ENCODE measurements at places on chromosomes 11 and 22. TPM values are rescaled to one million over a fixed set of nuclear protein-coding genes. Genes with fewer than 3 reads are reported as not detected.

The EFCAB6 gene
- total RNA-seq = not detected

The PEX26 gene
- total RNA-seq = 37.3 TPM

The OR5A1 gene
- total RNA-seq = not detected

The APOBEC3H gene
- total RNA-seq = 1.4 TPM

The OR5B21 gene
- total RNA-seq = 0.32 TPM

The CCDC34 gene
- 1.8 TPM for total RNA-seq

The KCNQ1OT1 gene
- 0.20 TPM for total RNA-seq

The CDC42EP2 gene
- total RNA-seq = not detected

The RIC3 gene
- total RNA-seq = 52.9 TPM

The SCGB1A1 gene
- total RNA-seq = not detected

The SLCO2B1 gene
- total RNA-seq = not detected

DNA sequence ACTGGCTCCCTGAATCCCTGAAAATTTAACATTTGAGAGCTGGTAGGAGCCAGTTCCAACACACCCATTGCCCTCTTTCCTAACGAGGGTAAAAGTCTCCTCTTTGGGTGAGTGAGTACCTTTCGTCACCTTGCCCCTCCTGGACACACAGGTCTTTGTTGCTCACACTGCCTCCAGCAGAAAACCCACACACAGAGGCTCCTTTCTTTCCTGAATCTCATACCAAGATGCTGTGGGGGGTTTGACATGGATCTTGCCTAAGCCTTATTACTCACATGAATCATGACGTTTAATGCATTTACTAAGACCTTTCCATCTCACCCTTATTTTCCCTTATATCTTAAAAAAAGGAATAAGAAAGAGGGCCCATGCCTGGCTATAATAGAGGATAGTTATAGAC, 53.0 kb downstream of the PARVA start:
- no peak for DNase-seq

DNA sequence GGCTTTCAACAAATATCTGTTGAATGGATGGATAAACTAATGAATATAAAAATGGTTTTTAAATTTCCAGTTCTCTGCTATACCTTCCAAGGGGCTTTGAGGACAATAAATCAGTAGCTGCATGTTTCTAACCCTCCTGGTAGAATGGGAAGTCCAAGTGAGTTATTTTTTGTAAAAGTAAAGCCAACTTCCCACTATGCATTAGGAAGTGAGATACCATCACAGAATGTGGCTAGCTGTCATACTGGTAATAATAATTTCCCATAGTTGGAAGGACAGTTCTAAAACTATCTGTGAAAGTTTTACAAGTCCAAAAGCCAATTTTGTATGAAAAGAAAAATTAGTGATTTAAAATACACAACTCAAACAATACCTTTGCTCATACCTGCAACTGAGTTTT, 50.0 kb downstream of the TMEM123 start:
- DNase-seq = no peak

- DNase-seq = no peak
Observed at GRCh38 chr22:47331750-47332149, 569.3 kb downstream of the TBC1D22A start.

- DNase-seq = peak; percentile 71
Observed at GRCh38 chr11:6419009-6419631, at the start of gene APBB1. TSS of gene APBB1 (minus strand) at chr11:6419094. CDS start at chr11:6411347, 7,747 bp downstream.

DNA sequence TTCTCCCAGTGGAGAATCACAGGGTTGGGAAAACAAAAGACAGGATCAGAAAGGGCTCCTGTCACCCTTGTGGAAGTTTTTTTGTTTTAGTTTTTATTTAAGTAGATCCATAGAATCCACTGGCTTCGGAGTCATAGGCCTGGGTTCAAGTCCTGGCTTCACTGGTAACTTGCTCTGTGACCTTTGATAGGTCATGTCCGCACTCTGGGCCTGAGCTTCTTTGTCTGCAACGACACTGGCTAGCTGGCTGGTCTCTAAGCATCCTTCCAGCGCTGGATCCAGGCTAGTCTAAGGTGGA, 1.4 kb downstream of the ZFTA start:
- no peak for DNase-seq

GRCh38 chr11:94533206-94533605, 10.5 kb upstream of the FUT4 start:
- no peak for DNase-seq

DNA sequence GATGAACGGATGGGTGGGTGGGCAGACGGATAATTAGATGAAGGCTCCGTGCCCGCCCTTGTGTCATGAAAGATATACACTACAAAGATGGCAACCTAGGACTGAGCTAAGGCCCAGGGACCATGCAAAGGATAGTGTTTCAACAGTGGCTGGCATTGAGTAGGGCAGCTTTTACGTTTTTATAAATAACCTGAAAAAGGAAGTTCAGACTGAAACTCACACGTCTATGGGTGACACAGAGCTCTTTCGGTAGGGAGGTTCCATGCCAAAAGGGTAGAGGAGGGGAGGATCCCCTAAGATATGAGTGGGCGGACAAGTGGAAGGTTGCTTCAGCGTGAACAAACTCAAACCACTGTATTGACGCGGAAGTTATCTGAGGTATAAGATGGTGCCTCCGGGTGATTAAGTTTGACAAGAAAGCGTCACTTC, 90.5 kb downstream of the UBASH3B start:
- no peak for DNase-seq

GRCh38 chr11:70063555-70063954, 14.6 kb upstream of the ANO1 start:
- DNase-seq = no peak

- DNase-seq = no peak
Observed at GRCh38 chr11:14075118-14076078, 112.9 kb downstream of the SPON1 start.

- DNase-seq = no peak
Observed at GRCh38 chr11:33585586-33586209, 114.9 kb downstream of the C11orf91 start.

DNA sequence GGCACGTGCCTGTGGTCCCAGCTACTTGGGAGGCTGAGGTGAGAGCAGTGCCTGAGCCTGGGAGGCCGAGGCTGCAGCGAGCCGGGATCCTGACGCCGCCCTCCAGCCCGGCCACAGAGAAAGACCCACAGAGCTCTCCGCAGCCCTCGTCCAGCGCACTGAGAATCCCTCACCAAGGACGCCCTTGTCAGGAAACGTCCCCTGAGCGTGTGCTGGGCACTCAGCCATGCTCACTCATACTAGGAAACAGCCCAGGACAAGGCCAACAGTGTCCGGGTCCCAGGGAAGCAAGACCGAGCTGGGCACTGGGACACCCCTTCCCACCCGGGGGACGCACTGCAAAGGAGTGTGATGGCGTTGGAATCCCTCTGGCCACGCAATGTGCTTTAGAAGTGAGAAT, 14.5 kb downstream of the DEAF1 start:
- no peak for DNase-seq

DNA sequence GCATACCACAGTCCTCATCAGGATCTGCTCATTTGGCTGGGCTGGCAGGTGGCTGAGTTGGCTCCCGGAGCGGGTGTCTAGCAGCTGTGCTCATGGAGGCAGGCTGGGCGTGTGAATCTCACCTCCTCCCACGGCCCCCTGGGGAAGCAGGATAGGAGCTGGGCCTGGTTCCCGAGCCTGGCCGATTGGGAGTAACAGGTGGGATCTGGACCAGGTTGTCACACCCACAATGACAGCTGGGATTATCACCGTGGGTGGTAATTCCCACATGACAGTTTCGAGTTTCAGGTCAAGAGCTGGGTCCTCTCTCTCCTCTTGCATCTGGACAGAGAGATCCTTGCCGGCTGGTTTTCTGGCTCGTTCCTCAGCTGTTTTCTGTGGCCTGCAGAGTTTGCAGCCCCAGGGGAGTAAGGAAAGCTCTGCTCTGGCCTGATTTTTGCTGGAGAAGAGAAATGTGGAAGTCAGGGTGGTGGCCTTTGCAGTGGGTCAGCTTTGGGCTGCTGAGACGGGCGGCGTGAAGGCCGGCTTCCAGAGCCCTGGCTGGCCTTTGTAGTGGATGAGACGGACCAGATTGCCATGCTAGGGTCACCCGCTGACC, 57.0 kb downstream of the BCR start:
- no peak for DNase-seq

DNA sequence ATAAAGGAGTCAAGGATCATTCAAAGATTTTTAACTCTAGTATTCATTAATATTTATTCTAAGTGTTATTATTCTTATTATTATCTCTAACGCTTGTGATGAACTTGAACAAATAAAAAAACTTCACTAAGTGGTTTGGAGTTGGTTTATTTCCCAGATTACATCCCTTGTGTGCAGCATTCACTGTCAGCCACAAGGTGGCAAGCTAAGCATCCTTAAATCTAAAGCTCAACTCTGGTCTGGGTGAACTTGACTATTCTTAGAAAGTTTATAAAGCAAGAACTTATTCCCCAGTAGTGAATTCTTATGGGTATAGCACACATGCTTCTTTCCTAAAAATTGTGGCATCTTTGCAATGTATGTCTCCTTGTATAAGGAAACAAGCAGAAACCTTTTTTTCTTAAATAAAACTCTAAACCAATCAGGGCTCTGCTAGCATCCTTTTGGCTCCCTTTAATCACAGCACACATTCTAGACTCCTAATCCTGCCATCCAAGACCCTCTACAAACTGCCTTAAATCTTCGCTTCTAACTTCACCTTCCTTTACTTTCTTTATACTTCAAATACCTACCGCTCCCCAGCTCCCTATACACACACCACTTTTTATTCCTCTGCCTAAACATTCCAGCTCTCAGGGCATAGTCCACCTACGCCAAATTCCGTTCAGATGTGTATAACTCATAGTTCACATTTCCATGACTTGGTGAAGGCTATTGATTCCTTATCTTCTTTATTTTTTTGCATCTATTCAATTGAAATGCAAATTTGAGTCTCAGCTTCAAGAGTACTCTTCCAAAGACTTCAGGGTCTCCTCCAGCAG, 1068.8 kb downstream of the DLG2 start:
- DNase-seq = no peak

- DNase-seq = no peak
Observed at GRCh38 chr11:92322225-92322624, 97.6 kb downstream of the FAT3 start.

DNA sequence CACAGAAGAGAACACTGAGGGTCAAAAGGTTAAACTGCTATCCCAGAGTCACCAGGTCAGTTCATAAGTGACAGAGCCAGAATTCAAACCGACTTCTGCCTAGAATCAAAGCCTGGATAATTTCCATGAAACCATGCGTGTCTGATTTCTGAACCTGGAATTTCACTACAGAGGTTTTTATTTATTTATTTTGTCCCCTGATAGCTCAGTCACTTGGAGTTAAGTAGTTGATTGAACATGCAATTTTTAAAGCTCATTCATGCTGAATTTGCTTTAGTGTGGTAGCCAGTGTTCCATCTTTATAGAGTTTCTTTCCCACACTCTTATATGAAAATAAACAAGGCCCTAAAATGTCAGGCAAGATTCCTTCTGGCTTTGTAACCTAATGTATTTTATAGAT, 93.2 kb downstream of the NAV2 start:
- DNase-seq = no peak

- no peak for DNase-seq
Observed at GRCh38 chr11:102577723-102578122, 47.2 kb upstream of the MMP7 start.

GRCh38 chr11:36253238-36253637, 36.0 kb downstream of the COMMD9 start:
- no peak for DNase-seq

DNA sequence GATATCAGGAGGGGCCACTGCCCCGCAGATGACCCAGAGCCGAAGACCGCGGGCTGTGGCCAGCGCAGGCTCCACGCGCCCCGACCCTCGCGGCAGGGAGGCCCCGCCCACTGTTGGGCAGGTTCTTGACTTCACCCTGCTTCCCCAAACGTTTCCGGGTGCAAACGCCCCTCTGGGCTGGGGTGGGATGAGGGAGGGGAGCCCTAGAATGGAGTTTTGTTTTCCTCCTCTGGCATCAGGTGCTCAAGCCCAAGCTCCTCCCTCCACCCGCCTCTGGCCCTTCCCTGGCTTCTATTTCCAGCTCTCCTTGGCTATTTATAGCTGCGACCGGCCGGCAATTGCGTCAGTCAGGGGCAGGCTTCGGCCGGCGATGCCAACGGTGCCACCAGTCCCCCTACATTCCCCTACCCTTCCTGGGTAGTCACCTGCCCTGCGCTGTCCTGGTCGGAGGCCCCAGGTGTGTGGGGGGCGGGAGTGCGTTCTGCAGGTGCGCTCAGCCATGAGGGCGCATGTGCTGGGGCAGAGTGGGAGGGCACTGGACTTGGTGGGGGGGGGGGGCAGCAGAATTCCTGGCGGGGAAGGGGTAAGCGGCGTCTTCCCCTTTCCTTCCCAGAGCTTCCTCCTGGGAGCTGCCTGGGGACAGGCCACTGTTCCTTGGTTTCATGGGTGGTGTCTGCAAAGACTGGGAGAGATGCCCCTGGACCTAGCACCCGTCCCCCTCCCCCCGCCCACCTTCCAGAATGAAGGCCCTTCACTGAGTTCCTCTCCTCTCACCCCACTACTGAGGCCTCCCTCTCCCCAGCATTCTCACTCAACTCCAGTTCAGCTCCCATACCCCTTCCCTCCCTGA, 23.6 kb downstream of the DUSP8 start:
- no peak for DNase-seq

DNA sequence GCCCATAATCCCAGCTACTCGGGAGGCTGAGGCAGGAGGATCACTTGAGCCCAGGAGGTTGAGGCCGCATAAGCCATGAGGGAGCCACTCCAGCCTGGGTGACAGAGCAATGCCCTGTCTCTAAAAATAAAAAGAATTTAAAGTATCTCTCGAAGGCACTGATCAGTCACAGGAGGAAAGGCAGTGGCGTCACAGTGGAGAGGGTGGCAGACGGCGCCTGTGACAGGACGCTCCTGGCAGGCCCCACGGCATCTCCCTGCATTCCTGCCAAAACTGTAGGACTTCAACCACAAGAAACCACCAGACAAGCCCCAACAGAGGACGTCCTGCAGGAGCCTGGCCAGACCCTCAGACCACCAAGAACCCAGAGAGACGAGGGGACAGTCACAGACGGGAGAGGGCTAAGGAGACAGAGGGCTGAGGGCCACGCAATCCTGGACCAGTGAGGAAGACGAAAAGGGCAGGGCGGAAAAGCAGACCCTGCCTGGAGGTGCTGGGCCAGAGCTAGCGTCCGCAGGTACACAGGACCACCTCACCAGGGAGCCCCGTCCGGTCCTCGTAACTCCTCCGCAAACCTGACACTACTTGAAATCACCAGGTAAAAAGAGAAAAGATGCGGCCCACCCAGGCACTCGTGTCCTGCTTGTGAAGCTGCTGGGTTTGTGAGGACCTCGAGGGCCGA, 5.9 kb downstream of the RNH1 start:
- no peak for DNase-seq
